Ascending aorta (tissue), 2 donors: ENCODE measurements at places on chromosomes 1 and 21.

GRCh38 chr1:145936247-145936646 lies 9.0 kb upstream of the RBM8A start:
- DNase-seq, result no peak

DNA sequence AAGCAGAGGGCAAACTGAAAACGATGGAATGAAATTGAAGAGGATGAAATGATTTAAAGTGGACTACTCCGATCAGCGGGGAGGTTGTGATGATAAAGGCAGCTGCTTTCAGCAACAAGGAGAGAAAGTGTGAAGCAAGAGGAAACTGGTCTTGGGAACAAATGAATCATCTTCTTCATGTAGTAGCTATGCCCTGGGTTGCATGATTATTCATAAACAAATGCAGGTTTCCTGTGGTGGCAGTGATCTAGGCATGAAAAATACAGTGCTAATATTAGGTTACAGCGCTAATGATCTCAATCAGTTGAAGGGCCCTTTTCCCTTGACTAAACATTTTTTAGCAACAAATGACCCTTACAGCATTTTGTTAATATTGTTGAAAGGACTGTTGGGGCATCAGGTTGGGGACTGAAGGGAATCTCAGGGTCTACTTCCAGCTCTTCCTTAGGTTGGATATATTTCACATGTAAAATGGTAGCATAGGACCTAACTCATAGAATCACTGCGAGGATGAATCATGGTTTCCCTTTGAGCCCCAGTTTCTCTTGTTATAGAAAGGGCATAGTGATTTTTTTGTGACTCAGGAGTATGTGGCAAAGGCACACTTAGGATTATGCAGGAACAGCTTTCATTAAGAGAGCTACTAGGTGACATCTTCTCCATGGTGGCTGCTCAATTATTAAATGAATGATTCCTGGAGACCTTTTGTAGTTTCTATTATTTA lies 1.9 kb upstream of the ZFYVE9 start:
- DNase-seq, result no peak

DNA sequence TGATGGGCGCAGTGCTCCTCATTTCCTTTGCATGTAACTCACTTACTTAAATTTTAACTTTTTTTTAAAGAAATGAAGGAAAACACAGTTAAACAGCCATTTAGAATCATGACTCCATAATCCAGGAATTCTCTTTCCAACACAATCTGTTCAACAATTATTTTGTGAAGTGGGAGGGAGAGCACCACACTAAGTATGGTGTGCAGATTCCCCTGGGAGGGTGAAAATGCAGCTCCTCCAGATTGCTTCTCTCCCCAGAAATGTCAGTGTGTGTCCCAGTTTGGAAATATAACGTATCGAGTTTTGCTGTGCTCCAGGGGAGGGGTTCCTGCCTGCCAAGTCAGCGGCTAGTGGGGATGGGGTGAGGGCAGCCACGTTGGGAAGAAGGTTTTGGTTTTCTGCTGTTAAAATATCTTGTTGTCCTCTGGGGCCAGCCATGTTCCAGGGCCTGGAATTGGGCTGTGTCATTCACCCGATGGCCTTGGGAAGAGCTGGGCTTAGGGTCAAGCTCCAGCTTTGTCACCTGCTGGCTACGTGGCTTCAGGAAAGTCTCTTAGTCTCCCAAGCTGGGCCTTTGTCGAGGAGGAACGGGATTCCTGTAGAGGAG lies 17.3 kb upstream of the DISP3 start:
- no peak for DNase-seq

- no peak for DNase-seq
Measured at GRCh38 chr1:31467005-31467674, 54.1 kb downstream of the SERINC2 start.

DNA sequence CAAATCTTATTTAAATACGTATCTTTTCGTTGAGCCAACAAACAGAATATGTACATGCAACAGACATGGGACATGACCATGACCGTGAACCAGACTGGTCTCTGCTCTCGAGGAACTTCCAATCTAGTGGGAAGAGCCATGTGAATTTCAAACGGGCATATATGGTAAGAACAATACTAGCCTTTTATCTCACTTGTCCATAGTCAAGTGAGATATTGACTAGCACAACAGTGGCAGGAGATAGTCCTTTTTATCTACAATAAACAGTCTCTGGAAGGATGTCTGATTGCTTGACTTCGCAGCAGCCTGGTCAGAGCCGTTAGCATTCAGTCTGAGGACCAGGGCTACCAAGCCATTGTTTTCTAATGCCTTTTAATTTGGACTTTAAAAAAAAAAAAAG lies 12.6 kb upstream of the PLA2G2C start:
- no peak for DNase-seq

GRCh38 chr1:110504226-110504625 lies 14.7 kb downstream of the KCNA10 start:
- no peak for DNase-seq

GRCh38 chr1:43651188-43651587 lies 1.2 kb downstream of the KDM4A start:
- DNase-seq, result no peak
